IPS DF 19.7 (cell line): ENCODE measurements at places on chromosomes 16 and 17.

GRCh38 chr16:88812513-88813268 lies 963 bp upstream of the APRT start:
- no peak for DNase-seq

DNA sequence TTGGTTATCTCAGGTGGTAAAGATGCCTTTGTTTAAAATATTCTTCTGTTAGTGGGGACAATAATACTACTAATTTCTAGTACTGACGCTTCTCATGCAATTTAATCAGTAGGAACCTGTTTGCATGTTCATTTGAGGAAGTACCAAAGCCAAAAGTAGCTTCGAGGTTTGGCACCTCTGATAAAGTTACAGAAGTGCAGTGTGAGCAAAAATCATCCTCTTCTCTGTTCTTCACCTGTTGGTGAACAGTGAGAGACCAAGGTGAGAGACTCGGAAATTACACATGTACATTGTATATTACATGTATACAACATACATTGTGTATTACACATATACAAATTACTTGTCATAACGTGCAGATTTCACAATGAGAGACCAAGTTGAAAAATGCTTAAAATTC lies 404.6 kb downstream of the MAF start:
- no peak for DNase-seq

- DNase-seq = no peak
Observed at GRCh38 chr16:50610331-50611262, 62.4 kb downstream of the NKD1 start.

GRCh38 chr16:81029930-81030604 lies 5.6 kb upstream of the ATMIN start:
- no peak for DNase-seq

DNA sequence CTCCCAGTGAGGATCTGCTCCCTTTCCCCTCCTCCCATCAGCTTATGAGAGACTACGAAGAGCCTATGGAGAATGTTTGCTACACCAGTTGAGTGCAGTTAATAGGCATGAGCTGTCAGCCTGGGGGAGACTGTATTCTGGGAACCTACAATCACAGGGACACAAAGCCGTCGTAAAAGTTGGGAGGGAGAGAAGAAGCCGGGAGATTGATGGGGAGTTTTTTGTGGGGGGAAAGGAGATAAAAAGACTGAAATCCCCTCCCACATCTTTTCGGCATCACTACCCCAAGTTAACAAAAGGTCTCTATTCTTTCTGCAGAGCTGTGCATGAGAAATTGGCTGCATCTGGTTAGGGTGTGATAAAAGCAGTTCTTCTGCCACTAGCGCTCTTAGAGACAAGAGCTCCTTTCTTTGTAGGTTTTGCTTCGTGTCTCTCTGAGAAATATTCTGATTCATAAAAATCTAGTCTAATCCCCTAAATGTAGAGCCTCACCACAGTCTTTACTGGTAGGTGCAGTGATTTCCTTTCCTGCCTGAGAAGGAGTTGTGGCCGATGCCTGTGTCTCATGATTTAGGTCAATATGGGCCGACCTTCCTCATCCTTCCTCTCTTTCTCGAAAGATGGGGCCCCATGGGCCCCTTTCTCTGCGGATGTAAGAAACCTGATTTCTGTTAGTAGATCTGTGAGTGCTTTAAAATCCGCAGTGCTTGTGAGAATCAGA lies 77.4 kb downstream of the BPTF start:
- DNase-seq = no peak

DNA sequence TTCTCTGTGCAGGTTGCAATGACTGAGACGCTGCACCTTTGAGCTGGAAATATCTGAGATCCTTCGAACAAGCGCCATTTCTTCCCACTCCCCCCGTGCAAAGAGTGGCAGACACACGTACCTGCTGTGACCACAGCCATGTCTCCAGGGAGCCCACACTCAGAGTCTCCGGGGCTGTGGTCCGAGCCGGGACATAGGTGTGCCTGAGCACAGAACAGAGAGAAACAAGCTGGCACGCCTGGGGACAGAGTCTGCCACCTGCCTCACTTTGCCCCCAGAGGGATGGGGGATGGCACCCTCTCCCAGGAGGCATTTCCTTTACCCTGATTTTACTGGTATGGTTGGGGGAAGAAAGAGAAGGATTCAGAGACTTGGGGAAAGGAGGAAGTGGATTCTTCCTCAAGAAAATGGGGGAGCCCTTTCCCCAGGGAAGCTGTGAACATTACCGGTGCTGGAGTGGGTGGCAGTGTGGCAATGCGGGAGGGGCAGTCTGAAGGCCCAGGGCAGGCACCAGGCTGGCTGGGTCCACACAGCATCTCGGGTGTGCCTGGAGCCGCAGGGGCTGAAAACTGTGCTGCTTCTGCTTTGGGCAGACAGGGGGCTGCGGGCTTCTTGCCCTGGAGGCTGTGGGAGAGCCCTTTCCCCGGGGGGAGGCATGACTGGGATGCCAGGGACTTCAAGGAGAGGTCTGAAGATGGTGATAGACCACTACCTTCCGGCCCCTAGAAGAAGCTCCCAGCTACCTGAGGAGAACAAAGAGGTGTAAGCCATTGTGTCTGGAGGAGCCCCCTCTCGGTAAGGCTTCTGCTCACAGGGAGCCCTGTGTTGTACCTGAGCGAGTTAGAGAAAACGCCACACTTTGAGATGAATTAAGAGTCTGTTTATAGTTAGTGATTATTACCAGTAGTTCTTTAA lies 6.6 kb upstream of the PIK3R6 start:
- no peak for DNase-seq

DNA sequence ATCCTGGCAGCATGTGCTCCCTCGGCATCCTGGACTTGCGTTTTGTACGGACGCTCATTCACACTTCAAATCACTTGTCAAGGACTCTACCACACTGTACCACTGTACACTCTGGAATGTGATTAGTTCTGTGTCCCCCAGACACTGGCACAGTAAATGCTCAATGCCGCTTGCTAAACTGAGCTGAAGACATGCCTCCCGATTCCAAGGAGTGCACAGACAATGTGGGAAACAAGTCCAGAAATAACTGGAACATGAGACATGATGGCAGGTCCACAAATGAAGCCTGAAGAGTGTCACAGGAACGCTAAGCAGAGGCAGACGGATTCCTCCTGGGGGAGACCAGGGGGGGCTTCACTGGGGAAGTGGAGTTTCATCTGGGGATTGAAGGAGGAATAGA lies 22.1 kb downstream of the HIC1 start:
- DNase-seq = no peak

GRCh38 chr17:22671110-22671509 lies 978.8 kb downstream of the KCNJ18 start:
- DNase-seq = no peak

GRCh38 chr17:83127431-83128160 lies 48.2 kb downstream of the METRNL start:
- no peak for DNase-seq

DNA sequence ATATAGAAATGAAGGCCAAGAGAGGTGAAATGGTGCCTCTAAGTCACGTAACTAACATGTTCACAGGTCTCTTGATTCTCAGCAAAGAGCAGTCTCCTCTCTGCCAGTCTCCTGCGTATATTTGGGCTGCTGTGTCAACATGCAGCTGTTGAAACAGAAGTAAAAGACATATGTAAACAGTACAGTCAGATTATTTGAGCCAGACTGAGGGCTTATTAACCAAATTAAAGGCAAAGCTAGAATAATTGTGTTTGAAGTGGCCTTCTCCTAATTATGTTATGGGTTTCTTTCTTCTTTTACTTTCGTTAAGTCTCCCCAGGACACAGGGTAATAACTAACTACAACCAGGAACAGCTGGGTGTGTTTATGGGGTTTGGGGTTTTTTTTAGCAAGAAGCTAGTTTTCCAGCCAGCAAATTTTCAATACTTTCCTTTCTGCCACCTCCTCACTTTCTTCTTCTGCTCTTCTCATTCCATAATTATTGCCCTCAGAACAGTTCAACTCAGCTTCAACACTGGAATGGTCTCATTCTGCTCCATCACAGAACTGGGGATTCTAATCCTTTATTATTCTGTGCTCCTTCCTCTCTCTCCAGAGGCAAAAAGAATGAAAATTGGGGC lies 18.4 kb downstream of the G6PC1 start:
- no peak for DNase-seq

- no peak for DNase-seq
Observed at GRCh38 chr16:25027781-25028180, 12.6 kb upstream of the ARHGAP17 start.

DNA sequence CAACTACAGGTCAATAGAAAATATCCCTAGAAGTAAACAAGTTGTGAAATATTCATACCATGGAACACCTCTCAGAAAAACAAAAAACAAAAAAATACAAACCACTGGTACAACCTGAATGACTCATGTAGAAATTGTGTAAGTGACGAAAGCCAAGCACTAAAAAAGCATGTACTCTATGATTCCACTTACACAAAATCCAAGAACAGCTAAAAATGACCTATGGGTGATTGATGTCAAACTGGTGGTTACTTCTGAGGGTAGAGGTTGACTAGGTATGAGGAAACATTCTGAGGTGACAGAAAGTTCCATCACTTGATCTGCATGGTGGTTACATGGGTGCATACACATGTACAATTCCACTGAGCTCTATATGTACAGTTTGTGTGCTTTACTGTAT lies 31.1 kb downstream of the DHRS7C start:
- DNase-seq = no peak

GRCh38 chr17:49707608-49708514 lies at the start of gene SLC35B1:
SLC35B1 (minus strand) TSS chr17:49707964; CDS start chr17:49707833, 131 bp downstream.
- DNase-seq = peak; percentile 95

GRCh38 chr16:62022688-62023087 lies 13.6 kb downstream of the CDH8 start:
- DNase-seq = no peak
